Fibroblast of mammary gland (primary cell): ENCODE measurements at places on chromosomes 5 and 9.

DNA sequence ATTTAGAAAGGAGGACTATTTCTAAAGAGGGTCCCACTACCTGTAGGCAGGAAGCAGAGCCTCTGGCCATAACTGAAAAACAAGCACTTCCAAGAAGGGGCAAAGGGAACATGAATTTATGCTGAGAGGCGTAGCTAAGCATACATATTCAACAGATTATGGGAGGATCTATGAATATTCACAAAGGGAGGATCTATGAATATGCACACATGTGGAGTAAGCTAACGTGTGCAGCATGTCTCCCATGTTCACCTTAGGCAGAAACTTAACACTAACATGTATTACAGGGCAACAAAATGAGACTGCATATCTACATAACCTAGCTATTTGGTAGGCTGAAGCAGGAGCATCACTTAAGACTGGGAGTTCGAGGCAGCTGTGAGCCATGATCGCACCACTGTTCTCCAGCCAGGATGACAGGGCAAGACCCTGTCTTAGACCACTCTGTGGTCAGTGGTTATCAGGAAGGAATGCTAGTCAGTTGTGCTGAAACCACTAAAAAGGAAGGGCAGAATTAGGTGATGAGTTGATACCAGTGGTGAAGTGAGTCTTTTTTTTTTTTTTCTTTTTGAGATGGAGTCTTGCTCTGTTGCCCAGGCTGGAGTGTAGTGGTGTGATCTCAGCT lies 20.8 kb downstream of the FXN start:
- peak; percentile 3 for DNase-seq

DNA sequence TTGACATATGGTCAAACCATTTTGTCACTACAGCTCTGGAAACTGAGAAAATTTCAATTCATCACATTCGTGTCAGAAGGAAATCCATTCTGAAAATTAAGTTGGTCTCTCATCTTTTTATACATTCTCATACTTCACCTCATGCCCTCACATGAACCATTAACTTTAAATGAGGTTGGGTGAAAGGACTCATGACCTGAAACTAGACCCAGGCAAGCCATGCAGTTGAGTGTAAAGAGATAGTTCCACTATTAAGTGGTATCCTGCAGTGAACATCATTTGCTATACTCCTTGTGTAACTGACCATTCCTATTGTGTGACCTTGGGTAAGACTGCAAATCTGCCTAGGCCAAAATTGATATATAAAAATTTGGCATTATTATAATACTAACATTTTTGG lies 299.6 kb upstream of the GRIN3A start:
- DNase-seq, result no peak

- DNase-seq, result no peak
Observed at GRCh38 chr9:131116281-131117120, 8.9 kb upstream of the NUP214 start.

- peak; percentile 25 for DNase-seq
Observed at GRCh38 chr5:158911693-158912363, 187.9 kb downstream of the EBF1 start.

GRCh38 chr5:141877356-141878185 lies 639 bp downstream of the PCDH1 start:
- no peak for DNase-seq

DNA sequence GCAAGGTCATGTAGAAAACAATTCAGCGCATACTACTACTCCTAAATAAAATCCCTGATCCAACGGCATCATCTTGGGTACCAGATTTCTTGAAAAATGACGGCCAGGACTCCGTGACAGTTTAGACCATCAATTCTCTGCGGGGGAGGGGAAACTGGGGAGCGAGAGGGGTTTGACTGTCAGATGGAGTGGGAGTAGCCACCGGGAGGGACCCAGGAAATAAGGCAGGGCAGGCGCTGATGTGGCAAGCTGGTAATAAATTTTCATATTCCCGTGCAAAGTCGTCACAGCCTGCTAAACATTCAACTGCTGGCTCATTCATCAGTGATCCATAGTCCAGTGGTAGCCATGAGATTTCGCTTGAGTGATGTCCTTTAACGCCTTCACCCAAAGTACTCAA lies 457 bp upstream of the CDH18 start:
- no peak for DNase-seq

- no peak for DNase-seq
Observed at GRCh38 chr9:38390851-38391250, 1.7 kb upstream of the ALDH1B1 start.
